ENCODE measurements at places on chromosomes 5 and 9. TPM values are rescaled to one million over a fixed set of nuclear protein-coding genes. Genes with fewer than 3 reads are reported as not detected.

Gene WDR38
- total RNA-seq = not detected

Gene FAM200C
- total RNA-seq = 1.0 TPM

Gene CLINT1
- 109 TPM for total RNA-seq

Gene CD74
- total RNA-seq = 634 TPM

Gene LEAP2
- total RNA-seq = 4.0 TPM

Gene TIMD4
- 1.1 TPM for total RNA-seq

Gene C9orf153
- 0.25 TPM for total RNA-seq

Gene SPATA31E1
- total RNA-seq = not detected

Gene ZBTB5
- 10.3 TPM for total RNA-seq

Gene FAM163B
- total RNA-seq = not detected

Gene PCDHB14
- total RNA-seq = not detected

Gene IFNA21
- total RNA-seq = not detected

Gene CSF1R
- 0.14 TPM for total RNA-seq

Gene IL9
- total RNA-seq = not detected

Gene SLC36A2
- total RNA-seq = not detected

Gene ZNF484
- total RNA-seq = 11.5 TPM

Gene SCGB3A2
- not detected for total RNA-seq

Gene UBE2R2
- 35.1 TPM for total RNA-seq

Gene ACOT12
- total RNA-seq = not detected

Gene KIF4B
- total RNA-seq = not detected

Gene GTF2H2
- 22.5 TPM for total RNA-seq

Gene INSL4
- total RNA-seq = not detected

Gene GABRA6
- not detected for total RNA-seq

Gene IL7R
- total RNA-seq = 132 TPM

Gene NSUN2
- 90.1 TPM for total RNA-seq

Gene ALDOB
- not detected for total RNA-seq

Gene GAS1
- 0.30 TPM for total RNA-seq

Gene OTP
- total RNA-seq = not detected

Gene PCDHGA12
- total RNA-seq = 0.18 TPM

Gene PCDHA1
- not detected for total RNA-seq

Gene CCDC107
- 25.6 TPM for total RNA-seq

Gene TCOF1
- total RNA-seq = 72.0 TPM

Gene SLCO6A1
- not detected for total RNA-seq

Gene CAMK4
- 106 TPM for total RNA-seq

Gene GNAQ
- 57.7 TPM for total RNA-seq

Gene RARS1
- total RNA-seq = 85.2 TPM

Gene UAP1L1
- 14.8 TPM for total RNA-seq

Gene IFNK
- not detected for total RNA-seq

Gene ANP32B
- 318 TPM for total RNA-seq

Gene FCN2
- not detected for total RNA-seq

Gene IFNA2
- total RNA-seq = not detected

All from T-helper 2 cell treated with Interferon-gamma antibody and Interleukin-4, amounts not matched to agents 100 ng/mL and 5 ng/mL, for 36 hours (primary cell).